ENCODE measurements at places on chromosomes 2 and 18.

DNA sequence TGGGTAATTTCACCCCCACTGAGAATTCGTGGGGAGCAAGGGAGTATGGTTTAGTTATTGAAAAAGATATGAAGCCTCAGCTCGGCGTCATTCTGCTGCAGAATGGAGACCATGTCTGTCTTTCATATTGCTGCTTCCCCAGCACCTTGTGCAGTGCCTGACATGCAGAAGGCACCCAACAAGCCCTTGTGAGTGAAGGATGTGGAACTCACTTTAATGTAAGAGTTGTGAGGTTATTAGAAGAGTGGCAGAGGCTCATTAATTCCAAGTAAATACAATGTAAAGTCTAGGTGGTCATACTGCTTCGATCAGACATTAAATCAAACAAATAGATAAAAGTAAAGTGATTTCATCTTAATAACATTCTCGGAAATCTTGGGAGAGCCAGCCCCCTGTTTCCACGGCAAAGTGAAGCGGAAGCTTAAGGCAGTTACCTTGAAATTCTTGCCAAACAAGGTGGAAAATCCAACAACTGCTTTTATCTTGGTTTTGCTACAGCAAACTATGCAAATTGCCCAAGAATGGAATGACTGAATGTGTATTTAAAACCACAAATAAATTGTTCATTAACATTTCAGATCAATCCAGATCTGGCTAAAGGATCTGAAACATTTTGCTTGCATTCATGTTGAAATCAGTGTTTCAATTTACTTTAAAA is 9.6 kb downstream of the CFAP221 start:
- DNase-seq, result no peak

DNA sequence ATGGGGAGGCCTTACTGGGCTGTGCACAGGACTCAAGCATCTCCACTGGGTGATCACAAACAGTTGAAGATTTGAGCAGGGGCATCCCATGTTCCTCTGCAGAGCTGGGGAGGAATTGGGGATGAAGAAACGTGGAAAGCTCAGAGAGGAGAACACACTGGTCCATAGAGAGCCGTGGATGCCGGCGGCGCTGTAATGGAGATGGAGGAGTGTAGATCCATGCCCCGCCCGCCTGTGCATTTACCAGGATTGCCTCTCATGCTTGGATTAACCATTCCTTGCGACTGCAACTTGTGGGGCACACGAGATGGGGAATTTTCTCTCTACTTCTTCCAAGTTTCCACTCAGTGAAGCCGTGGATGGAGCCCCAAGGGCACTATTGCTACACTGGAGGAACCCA is 115.9 kb downstream of the NCK2 start:
- DNase-seq, result no peak

GRCh38 chr2:200472853-200473464 is 36.9 kb downstream of the KCTD18 start:
- DNase-seq, result no peak

DNA sequence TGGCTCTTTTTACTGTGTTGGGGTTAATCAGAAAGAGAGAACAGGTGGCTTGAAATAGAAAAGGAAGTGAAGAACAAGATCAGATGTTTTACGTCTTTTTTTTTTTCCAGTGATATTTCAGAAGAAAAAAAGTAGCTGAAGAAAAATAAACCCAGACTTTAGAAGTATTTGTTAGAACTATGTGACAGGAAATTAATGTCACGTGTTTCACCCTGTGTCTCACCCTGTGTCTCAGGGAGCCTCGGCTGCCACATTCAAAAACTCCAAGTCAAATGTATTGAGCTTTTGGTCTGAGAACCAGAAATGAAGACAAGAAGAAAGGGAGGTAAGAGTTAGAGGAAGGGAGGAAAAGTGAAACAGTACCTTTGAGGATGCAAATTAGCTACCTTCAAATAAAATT is 38.0 kb downstream of the AKAIN1 start:
- DNase-seq, result peak; percentile 25

- DNase-seq, result no peak
These were observed 76.1 kb downstream of the LRRC30 start for GRCh38 chr18:7307030-7307429.
